ENCODE measurements at places on chromosomes 6 and 20.

GRCh38 chr20:58651559-58651945, 469 bp downstream of the STX16 start:
- DNase-seq, result no peak

DNA sequence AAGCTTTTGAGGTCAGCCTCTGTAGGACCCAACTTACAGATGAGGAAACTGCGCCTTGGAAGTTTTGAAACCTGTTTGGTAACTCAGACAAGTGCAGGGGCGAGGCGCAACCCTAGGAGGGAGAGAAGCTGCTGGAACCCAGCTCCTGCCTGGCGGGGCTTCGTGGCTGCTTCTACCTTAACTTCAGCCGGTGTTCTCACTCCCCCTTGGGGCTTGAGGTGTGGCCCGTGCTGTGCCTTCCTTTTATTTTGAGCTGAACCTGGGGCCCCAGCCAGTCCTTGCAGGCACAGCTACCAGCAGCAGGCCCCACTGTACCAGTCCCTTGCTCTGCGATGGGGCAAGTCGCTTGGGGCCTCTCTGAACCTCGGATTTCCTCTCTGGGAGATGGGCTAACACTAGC, 12.0 kb downstream of the RBM38 start:
- DNase-seq, result no peak

DNA sequence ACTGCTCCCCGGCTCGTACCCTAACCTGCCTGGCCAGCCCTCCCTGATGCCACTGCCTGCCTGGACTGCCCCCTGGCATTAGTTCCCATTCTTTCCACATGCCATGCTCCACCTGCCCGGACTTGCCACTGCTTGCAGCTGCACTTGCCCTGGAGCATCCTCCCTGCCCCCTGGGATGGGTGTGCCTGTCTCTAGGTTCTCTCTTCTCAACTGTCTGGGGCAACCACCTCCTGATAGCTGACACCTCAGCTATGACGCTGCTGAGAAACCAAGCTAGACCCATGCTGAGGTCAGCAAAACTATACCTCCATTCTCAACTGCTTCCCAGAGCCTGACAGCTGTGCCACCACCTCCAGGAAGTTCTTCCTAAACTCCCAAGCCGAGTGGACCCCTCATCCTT, 72.1 kb downstream of the PERP start:
- no peak for DNase-seq

- no peak for DNase-seq
These were observed 109.1 kb downstream of the PRDM1 start for GRCh38 chr6:106194949-106195921.

DNA sequence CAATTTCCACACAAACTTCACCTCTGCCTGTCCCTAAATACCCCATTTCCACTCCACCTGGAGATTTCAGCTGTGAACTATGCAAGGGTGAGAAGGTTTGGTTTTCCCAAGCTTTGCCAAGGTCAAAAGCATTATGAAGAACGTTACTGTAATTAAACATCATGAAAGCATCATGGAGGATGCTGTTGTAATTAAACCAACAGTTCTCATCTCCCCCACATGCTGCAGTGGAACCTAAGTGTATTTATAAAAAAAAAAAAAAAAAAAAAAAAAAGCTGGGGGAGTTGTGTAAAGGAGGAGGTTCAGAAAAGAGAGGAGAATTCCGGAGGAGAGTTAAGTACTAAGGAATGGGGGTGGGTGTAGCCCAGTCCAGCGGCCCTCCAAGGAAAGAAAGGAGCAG, 474.9 kb upstream of the JARID2 start:
- DNase-seq, result no peak

GRCh38 chr6:9523462-9523861, 891.4 kb downstream of the TFAP2A start:
- no peak for DNase-seq

- DNase-seq, result no peak
These were observed 41.7 kb downstream of the SLC9A8 start for GRCh38 chr20:49854190-49854875.

DNA sequence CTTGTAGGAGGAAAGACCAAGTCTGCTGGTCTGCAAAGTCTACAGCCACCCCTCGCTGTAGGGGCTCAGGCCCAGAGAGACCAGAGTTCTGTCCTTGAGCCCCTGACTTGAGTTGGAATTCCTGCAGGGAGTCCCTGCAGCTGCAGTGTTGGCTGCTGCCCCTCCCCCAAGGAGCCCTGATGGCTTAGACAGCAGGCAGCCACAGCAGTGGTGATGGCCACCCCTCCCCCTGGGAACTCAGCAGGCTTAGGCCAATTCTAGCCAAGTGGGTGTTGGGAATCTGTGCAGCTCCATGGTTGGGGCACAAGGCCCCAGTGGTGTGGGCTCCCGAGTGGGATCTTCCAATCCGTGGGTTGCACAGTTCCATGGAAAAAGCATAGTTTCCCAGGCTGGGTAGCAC, 345.4 kb downstream of the CD109 start:
- no peak for DNase-seq

DNA sequence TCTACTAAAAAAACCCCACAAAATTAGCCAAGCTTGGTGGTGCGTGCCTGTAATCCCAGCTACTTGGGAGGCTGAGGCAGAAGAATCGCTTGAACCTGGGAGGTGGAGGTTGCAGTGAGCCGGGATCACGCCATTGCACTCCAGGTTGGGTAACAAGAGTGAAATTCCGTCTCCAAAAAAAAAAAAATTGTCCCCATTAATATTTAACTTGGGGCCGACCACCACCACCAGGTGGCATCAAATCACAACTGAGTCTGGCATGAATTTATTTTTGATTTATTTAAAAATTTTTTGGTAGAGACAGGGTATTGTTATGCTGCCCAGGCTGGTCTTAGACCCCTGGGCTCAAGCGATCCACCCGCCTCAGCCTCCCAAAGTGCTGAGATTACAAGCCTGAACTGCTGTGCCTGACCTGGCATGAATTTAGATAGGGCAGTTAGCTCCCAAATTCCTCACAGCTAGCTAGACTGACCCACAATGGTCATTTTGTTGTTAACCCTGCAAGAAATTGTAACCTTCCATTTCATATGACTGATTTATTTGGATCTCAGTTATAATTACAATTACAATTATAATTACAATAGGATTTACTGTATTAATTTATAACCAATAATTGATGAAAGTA, 17.1 kb upstream of the BEND3 start:
- no peak for DNase-seq

DNA sequence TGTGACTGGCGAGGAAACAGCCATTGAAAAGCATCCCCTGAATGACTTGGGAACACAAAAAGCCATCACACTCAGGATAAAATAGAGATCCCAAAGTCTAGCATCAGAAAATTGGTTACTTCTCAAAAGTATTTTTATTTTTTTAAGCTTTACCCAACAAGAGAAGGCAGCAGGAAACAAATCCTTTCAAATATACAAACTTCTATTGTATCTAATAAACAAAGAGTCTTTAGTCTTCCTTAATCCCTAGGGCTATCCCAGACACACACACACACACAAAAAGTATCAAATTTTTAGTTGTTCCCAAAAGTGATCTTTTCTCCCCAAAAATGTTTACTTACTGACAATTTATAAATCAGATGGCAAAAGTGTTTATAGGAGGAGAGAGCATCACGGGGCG, 33.2 kb upstream of the MARCKS start:
- DNase-seq, result no peak

DNA sequence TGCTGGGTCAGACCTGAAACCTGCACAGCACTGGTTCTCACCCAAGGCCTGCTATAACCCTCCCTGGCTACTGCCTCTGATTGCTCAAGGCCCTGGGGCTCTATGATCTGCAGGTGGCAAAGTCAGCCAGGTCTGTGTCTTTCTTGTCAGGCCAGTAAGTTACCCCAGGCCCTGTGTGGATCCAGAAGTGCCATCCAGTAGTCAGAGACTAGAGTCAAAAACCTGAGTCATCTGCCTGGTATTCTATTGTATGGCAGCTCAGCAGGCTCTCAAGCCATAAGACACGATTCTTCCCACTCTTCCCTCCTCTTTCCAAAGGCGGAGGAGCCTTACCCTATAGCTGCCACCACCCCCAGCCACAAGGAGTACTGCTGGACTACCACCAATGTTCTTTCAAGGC, 593.0 kb downstream of the FRK start:
- no peak for DNase-seq

- DNase-seq, result no peak
These were observed 68.1 kb upstream of the MAFB start for GRCh38 chr20:40757087-40757486.

DNA sequence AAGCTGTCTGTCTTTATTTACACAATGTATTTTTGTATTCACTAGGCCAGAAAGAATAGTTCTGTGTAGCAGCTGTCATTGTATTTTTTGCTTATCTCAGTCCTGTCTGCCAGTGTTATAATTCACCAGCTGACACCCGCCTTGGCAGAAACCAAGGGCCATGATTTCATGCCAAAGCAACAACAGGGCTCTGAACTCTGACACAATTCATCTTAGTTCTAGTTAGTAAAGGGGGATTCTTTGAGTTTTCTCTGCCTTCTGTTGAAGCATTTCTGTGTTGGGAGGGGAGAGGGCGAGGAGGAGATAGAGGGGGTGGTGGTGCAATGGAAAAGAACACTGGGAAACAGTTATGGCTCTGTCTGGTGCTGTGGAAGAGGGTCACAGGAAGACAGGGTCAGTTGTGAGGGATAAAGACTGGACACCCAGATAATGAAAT, 684.6 kb upstream of the MARCKS start:
- DNase-seq, result no peak

DNA sequence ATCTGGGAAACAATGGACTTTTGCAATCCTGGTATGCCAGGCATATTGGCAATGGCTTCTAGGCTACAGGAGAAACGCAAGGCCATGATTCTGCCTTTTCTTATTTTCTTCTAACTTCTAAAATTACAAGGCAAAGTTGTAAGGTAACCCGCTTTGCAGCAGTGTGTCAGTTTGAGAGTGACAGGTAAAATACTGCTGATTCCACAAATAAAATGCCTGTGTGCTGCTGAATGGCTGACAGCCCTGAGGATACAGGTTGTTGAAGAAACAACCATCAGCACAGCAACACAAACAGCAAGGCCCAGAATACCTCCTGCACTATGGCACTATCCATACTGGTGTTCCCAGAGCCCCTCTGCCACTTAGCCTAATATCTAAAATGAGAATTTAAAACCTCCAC, 37.1 kb downstream of the SLC17A1 start:
- no peak for DNase-seq

Data from NCI-H187 (cell line).